ENCODE measurements at places on chromosomes 1 and 21. TPM values are rescaled to one million over a fixed set of nuclear protein-coding genes. Genes with fewer than 3 reads are reported as not detected.

DNA sequence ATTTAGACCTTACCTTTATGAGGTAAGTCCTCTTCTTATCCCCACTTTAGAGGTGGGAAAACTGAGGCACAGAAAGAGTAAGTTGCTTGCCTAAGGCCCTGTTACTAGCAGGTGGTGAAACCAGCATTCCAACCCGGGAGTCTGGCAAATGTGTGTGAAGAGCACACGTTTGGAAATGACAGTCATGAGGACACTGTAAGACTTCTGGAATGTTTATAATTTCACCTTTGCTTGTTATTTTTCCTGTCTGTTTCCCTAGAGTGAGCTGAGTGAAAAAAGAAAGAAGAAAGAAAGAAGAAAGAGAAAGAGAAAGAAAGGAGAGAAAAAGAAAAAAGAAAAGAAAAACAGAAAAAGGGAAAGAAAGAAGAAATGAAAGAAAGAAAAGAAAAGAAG lies 21.2 kb upstream of the LGALS8 start:
- peak; percentile 78 for DNase-seq

Gene NBPF10
- 0.62 TPM for total RNA-seq

Gene RAP1GAP
- 1.1 TPM for total RNA-seq

DNA sequence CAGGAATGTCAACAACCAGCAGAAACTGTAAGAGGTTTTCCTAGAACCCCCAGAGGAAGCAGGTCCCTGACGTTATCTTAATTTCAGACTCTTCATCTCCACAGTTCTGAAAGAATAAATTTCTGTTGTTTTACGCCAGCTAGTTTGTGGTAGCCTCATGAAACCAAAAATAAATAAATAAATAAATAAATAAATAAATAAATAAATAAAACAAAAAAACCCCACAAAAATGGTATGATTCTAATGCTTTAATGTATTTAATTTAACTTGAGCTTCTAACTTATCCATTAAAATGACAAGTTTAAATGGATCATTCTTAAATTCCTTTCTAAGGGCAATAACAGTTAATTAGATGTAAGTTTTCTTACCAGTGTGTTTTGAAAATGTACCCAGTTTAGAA lies 293.8 kb upstream of the ADAMTS5 start:
- no peak for DNase-seq

Gene NFASC
- total RNA-seq = 33.3 TPM

Gene SELL
- not detected for total RNA-seq

GRCh38 chr1:23554127-23554480 lies 5.2 kb downstream of the ID3 start:
- no peak for DNase-seq

DNA sequence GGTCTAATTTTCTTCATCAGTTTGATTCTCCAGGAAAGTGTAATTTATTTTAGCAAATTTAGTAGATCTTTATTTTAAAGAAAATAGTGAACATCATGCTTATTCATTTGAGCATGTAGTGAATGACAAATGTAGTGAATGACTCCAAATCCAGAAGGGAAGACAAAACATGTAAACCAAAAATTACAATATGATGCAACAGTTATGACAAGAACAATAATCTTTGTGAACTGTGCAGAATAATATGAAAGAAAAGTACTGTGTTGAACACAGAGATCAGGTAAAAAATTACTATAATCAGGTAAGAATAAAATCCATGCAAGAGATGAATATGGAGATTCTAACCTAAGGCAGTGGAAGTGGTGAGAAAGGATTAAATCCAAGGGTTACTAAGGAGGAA lies 30.0 kb upstream of the DPH5 start:
- DNase-seq = no peak

DNA sequence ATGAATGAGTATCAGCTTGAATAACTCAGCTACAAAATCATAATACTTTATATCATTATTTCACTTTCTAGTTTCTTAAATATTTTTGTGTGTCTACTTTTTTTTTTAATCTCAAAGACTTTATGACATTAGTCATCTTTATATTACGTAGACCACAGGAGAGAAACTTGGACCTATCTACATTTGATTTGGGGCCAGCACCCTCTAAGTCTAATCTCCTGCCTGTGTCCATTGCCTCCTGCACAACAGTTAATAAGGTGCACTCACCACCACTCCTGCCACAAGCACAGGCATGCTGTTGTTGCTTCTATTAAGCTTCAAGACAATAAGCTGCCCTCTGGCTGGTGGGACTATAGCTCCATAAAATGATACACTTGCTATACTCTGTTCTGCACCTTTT lies 70.4 kb downstream of the DIRAS3 start:
- peak; percentile 59 for DNase-seq

GRCh38 chr1:221574529-221574928 lies 167.4 kb downstream of the DUSP10 start:
- DNase-seq = peak; percentile 21

Gene OR6K3
- total RNA-seq = not detected

GRCh38 chr1:217734973-217735372 lies 103.8 kb downstream of the SPATA17 start:
- DNase-seq = no peak

All from A172 (cell line).